HS-27A (cell line): ENCODE measurements at places on chromosomes 5 and 9.

- DNase-seq = no peak
Observed at GRCh38 chr5:139223481-139223880, 25.3 kb upstream of the SIL1 start.

DNA sequence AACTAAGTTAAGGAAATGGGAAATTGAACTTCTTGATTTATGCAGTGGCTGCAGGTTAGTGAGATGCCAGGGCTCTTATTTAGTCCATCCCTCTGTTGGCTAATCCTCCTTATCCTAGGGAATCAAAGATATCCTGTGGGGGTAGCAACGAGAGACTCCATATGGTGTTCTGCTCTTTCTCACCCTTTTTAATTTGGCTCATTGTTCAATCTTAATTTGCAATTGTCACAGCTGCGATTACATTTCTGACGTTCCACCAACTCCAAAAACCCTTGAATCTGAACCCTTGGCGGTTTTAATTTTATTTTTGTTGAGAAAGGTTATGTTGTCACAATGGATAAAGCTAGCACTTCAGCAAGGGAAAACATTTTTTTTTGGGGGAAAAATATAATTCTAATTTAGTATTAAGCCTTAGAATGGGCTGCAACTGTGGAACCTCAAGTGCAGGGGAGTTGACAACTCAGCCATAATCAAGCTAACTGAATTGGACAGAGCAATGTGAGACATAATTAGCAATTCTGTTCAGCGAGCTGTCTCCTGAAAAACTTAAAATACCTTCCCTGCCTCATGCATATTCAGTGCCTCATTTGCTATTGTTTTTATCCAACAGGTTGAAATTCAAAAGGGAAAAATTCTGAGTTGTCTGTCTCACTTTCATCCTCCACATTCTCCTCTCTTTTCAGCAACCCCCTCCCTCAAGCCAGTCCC is 91.3 kb downstream of the MAT2B start:
- DNase-seq = no peak

DNA sequence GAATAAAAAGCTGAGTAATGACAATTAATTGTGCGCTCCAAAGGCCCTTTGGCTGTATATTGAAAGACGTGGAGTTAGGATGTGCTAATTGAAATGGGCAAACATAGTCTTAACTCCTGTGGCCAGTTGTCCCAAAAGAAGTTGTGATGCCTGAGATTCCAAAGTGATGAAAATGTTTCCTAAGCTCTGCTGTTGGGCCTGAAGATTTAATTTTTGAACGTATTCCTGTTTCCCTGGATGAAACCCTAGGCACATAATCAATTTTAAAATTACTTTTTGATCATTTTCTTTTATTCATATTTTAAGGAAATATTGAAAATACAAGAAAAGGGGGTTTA is 87.9 kb downstream of the PRDM6 start:
- no peak for DNase-seq

GRCh38 chr5:38319491-38319890 is 61.1 kb downstream of the EGFLAM start:
- no peak for DNase-seq

DNA sequence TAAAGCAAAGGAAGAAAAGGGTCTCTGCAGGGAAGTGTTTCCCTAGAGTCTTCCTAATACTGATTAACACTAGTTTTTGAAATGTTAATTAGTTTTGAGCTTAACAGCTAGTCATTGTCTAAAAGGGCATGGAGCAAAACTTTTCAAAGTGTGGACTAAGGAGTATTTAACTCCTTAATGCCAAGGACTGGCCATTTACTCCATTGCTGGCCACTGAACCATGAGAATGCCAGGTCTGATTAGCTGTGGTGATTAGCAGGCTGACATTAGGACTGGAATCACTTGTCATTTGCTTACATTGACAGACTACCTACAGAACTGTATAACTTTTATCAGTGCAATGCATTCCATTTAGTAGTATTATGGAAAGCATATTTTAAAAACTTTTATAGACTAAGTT is 987.0 kb downstream of the NR2F1-AS1 start:
- no peak for DNase-seq

DNA sequence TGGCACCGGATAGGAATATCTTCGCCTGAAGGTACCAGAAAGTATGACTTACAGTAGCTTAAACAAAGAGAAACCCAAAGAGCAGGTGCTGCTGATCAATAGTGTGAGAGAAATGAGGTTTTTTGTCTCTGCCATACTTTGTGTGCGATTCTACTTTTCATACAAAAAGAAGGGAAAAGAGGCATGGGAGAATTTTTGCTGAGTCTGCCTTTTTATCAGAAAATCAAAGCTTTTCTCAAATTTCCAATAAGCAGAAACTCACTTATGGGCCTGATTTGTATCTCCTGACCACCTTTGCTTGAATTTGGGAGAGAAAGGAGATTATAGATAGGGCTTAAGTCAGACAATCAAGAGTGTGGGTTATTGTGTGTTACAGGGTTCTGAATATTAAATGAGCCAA is 65.5 kb upstream of the TAF11L2 start:
- no peak for DNase-seq
